Stimulated activated CD4-positive, alpha-beta T cell treated with anti-CD3 and anti-CD28 coated beads, Interleukin-1b, Interleukin-23, amount 100 ng/mL, for 48 hours (primary cell): ENCODE measurements at places on chromosomes 7 and 10.
A peak's percentile ranks its signal among the peaks of the same experiment; 100 is the strongest.

- no peak for DNase-seq
Measured at GRCh38 chr7:70239918-70240317, 641.6 kb downstream of the AUTS2 start.

DNA sequence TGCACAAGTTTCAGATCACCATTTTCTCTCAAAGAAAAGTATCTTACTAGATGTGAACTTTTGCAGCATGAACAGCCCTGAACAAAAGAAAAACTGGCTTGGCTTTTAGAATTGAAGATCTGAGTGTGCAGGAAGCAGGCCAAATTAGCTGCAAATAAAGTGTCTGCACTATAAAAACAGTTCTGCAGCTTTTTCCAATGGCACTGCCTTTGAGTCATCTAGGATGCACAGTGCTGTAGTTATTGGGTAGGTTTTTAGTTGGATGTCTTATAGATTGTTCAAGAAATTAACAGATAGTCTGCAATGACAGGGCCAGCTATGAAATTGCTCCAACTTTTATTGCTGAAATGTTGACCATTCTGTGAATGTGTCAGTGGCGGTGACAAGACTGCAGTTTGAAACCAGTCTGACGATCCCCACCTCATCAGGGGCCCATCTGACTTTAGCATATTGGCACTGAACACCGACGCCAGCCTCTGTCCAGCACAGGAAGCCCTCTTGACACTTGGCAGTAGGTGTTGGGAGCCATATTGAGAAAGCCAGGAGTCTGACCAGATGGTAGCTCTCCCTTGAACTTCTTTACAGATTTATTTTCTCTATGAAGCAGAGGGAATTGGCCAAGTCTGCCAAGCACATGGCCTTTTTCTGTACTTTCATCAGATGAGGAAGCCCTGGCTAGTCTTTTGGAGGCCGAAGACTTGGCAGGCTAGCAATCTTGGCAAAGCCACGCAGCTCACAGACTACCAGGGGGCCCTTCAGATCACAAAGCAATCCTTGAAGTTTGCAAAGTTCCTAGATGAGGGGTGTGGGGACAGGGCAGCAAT lies 490.6 kb downstream of the NEBL start:
- DNase-seq, result no peak

DNA sequence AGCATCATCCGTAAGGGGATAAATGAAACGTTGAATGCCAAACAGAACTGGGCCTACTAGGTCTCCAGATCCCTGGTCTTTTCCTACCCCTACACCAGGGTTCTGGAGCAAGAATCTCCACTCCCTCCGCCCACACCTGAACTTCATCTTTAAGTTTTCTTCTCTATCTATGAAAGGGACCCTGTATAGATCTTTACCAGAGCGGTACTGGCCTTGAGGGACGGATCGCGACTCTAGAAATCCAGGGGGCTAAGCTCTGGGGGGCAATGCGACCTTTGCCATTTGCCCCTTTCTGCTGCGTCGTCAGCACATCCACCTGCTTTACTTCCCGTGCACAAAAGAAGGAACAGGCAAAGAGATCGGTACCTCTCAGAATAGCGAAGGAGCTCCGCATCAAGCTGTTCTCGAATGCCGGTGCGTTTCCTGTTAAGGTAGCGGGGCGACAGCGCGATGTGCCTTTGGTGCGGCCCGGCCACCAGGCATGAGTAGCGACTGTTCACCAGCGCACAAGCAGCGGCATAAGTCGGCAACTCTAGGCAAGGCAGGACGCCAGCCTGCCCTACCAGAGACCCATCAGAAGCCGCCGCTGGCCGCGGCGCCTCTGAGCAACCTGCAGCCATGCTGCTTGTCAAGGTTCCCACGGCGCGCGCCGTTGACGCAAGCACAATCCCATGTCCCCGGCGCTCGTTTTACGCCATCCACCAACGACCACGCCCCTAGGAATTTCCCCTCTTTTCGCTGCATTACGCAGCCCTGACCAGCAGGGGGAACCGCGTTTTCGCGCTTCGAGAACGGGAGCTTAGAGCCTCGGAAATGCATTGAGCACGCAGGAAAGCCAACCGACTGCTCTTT lies at the start of gene POLR1F:
Gene POLR1F (minus strand): TSS at position 641 of the 852 bp plus-strand sequence. CDS start 21 bp downstream, at position 620.
- DNase-seq, result peak; percentile 93

GRCh38 chr7:31705377-31705776 lies 18.4 kb downstream of the PPP1R17 start:
- DNase-seq, result no peak

- no peak for DNase-seq
Measured at GRCh38 chr7:107170051-107170915, 1.5 kb downstream of the HBP1 start.

DNA sequence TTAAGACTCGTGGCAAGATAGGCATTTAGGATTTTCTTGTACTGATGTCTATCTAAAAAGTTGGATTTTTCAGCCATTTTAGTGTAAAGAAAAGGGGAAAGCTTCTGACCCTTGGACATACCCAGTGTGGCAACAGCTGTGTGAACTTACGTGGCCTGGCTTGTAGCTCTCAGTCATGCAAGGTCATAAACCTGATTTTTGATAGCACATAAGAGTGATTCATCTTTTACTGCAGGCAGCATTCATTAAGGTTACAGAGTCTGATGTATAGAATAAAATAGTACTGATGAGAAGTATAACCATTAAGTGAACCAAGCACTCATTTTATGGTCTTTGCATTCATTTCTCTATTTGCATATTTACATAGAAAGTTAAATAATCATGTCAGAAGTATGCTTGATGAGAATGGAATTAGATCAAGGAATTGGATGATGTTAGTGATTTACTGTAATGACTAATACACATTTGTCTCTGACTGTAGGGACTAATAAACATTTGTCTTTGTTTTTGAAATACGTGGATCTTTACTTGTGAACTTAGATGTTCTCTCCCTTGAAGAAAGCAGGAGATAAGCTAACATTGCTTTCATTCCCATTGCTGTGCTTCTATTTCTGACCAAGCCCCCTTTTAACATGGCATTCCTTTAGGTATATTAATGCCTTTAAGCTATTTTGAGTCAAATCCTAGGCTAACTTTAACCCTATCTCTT lies 88.2 kb downstream of the GSDME start:
- DNase-seq, result no peak

GRCh38 chr7:25750744-25751508 lies 401.1 kb upstream of the NFE2L3 start:
- no peak for DNase-seq

DNA sequence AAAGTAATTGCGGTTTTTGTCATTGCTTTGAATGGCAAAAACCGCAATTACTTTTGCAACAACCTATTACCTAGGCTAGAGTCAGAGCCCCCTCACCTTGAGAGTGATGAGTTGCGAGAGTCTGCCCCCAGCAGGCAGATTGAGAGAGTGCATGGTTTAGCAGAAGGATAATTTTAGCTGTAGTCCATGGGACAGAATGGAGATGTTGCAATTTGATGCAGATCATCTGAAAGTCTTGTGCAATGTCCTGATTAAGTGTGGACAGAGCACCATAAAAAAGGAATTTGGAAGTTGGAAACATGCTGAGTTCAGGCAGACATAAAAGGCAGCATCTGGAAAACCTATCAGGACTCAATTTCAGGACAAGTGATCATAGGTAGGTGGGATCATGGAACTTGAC lies 48.7 kb downstream of the GPR141 start:
- DNase-seq, result no peak

DNA sequence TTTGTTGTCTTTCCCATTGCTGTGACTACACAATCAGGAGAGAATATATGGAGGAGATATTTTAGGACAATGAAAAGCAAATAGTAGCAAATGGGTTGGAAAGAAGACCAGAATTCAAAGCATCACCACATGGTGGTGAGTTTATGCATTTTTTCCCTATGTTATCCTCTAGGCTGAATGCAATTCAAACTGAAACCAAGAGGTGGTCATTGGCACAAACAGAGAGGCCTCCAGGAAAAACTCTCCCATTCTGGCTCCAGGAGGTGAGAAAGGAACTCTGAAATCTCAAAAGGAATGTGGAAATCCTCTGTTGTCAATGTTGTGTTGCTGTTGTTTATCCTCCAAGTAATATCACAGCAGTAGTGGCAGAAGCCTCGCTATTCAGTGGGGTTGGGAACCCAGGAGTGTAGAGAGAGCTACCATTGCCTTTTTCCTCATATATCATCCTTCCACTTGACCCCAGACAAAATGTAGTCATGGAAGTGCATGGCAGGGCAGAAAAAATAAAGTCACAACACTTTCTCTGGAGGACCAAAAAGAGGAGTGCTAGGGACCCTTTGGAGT lies 819.1 kb downstream of the GRID1 start:
- DNase-seq, result no peak

- no peak for DNase-seq
Measured at GRCh38 chr10:4255751-4256150, 470.7 kb upstream of the KLF6 start.

- no peak for DNase-seq
Measured at GRCh38 chr7:131067220-131067619, 260.5 kb upstream of the MKLN1 start.
